ENCODE measurements at places on chromosomes 2 and 18.

- DNase-seq: no peak
These were observed 249.9 kb downstream of the DYSF start for GRCh38 chr2:71702971-71703898.

DNA sequence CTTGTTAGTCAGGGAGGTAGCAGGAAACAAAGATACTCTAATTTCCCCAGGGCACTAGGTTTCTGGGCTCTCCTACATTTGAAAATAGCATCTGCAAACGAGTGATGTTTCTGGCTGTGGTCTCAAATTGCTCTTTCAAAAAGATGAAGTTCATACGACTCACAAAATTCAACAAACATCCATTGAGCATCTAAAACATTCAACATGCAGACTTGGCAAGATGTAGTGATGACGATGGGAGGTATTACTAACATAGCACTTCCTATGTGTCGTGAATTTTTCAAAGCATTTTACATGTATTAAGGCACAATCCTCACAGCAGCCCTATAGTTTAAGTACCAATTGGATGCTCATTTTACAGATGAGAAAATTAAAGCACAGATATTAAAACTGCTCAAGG, 5.2 kb downstream of the CCBE1 start:
- no peak for DNase-seq

GRCh38 chr2:158841850-158842249, 46.7 kb downstream of the DAPL1 start:
- DNase-seq: no peak

DNA sequence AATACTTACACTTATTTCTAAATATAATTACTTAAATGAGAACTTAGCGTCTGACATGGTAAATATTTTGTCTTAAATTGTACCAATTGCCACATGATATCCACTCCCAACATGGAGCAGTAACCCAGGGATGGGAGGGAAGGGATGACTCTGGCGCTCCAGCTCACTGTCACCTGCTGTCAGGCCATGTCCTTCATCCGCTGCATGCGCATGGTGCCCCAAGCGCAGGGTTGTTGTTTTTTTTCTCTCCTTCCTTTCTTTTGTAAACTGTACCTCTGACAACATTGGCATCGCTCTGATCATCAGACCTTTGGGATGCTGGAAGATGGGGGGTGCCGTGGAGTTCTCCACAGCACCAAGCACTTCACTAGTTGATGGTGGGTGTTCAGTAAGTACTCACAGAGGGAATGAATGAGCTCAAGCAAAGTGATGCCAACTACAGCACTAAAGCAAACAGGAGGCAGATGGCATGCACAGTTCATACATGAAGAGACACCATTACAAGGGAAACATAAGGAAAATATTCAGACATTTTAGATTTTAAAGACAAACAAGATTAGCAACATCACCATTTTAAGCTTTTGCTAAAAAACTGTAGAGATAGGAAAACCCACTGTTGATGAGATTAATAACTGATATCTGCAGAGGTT, 247.8 kb downstream of the GBX2 start:
- DNase-seq: no peak

DNA sequence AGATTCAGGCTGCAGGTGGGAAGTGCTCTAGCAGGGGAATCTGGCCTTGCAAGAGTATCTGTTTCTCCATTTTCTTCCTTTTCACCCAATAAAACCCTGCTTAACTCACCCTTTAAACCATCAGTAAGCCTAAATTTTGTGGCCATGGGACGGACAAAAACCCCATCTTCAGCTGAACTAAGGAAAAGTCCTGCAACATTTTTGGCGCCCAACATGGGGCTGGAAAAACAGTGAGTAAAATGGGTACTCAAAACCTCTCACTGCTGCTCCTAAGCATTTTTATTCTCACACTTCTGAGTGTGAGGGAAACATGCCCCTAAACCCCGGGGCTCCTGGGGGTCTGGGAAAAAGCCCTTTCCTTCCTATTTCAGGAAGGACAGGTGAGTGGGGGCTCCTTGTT, 414.3 kb downstream of the ZNF804A start:
- no peak for DNase-seq

DNA sequence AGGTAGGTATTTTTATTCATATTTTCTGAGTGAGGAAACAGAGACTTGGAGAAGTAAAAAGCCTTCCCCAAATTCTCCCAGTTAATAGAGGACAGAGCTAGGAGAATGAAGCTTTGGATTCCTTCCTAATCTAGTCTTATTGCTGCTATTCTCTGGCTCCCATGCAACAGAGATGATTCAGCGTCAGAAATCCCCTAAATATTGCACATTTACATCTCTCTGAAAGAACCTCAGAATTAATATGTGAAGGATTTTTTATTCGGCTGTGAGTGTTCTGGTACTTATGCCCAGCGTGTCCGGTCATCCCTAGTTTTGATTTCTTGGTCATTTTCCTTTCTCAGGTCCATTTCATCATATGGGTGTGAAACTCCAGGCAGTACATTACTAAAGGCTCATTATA, 91.2 kb upstream of the SESTD1 start:
- no peak for DNase-seq

GRCh38 chr2:48016225-48017019, 110.1 kb upstream of the FBXO11 start:
- no peak for DNase-seq

GRCh38 chr2:197620133-197620532, 55.3 kb downstream of the RFTN2 start:
- no peak for DNase-seq

DNA sequence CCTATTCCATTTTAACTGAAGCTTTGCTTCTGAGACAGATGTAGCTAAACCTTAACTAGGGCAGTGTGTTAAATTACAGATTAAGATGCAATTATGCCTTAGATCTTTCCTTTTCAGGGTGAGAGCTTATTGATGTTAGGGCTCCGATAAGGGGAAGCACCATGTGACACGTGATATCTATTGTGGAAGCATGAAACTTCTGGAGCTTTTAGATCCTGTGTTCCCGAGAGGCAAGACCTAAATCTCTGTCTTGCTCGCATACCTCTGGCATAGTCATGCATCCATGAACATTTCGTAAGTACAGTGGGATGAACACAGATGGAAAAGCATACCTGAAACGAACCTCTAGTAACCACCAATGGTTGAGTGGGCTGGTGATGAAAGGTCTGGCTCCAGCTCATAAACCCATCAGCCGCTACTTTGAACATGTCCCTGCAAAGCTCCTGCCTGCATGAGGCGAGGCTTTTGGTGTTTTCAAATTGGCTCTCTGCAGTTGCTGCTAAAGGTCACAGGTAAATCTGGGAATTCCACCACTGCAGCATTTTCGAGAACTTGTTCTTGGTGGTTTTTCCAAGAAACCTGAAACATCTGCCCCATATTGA, 3.7 kb upstream of the NRP2 start:
- no peak for DNase-seq

- DNase-seq: no peak
These were observed 591.7 kb upstream of the DDX18 start for GRCh38 chr2:117222809-117223208.

GRCh38 chr2:40740419-40740818, 288.5 kb upstream of the SLC8A1 start:
- no peak for DNase-seq

DNA sequence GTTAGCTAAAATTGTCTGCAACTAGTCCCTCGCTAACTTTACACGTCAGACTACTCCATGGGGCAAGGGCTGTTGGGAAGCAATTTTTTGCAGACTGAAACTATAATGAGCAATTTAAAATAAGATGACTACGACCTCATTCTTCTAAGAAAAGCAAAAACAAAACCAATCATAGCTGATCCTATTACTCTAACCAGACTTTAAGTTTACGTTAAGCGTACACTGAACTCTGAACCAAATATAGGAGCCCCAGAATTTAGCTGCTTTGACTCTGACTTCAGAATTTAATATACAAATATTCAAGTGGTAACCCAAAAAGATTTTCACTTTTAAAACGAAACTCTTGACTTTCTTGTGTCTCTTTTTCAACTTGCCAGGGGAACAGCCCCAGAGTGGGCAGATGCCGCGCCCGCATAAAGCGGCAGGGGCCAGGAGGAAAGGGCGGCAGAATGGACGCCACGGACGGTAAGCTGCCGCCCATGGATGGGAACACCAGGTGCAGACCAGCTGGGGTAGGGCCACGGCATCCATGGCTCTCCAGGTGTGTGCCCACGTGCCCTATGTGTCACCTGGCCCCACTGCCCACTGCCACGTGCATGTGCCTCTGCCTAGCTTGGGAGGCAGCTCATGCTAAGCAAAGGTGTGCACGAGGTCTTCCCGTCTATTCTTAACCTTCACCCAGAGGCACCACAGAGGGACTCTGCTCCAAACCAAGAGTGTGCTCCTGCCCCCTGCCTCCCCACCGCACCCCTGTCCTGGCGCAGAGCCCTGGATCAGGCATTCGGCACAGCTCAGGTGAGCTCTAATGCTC, 217.6 kb downstream of the HDAC4 start:
- no peak for DNase-seq

GRCh38 chr2:223976635-223977226, 19.5 kb downstream of the MRPL44 start:
- no peak for DNase-seq

GRCh38 chr2:186349508-186349907, 136.6 kb upstream of the ZC3H15 start:
- no peak for DNase-seq

GRCh38 chr2:189631849-189632248, 29.4 kb upstream of the ASNSD1 start:
- DNase-seq: no peak

- DNase-seq: no peak
These were observed 1.5 kb downstream of the ADD2 start for GRCh38 chr2:70766357-70767078.

GRCh38 chr2:221641181-221641871, 69.2 kb upstream of the EPHA4 start:
- DNase-seq: no peak

- no peak for DNase-seq
These were observed 32.0 kb downstream of the ERCC3 start for GRCh38 chr2:127261804-127262406.

GRCh38 chr2:158047156-158047611, 54.5 kb upstream of the UPP2 start:
- no peak for DNase-seq

GRCh38 chr2:178523596-178524134, 43.4 kb downstream of the PLEKHA3 start:
- DNase-seq: no peak

GRCh38 chr2:167988296-167988695, 259.1 kb downstream of the STK39 start:
- no peak for DNase-seq

- no peak for DNase-seq
These were observed 12.1 kb upstream of the GBX2 start for GRCh38 chr2:236180076-236180816.

- no peak for DNase-seq
These were observed 1.2 kb upstream of the GPR39 start for GRCh38 chr2:132415256-132415914.

- no peak for DNase-seq
These were observed 302.1 kb downstream of the LPIN1 start for GRCh38 chr2:12048550-12048949.

DNA sequence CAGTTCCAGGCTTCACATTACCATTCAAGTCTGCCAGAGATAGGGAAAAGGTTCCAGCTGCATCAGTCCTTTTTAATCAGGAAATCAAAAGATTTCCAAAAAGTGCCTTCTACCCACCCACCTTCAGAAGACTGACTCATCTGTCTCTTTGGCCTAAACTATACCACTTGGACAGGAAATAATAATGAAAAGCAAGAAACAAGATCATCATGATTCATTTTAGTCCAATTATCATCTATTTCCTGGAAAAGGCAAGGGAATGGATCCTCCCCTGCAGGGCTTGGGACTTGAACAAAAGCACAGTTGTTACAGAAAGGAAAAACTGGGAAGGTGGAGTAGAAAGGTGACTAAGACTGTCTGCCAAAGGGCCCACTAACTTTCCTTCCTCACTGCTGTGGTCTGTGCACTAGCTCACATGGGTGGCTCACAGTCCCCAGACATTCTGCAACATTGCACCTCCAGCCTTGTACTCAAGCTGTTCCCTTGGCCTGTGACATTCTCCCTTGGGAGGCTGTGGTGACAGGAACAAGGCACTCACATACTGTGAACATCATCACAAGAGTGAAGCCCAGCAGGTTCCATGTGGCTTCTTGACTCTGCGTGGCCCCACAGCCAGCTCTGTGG, 75.3 kb downstream of the VSNL1 start:
- DNase-seq: no peak

DNA sequence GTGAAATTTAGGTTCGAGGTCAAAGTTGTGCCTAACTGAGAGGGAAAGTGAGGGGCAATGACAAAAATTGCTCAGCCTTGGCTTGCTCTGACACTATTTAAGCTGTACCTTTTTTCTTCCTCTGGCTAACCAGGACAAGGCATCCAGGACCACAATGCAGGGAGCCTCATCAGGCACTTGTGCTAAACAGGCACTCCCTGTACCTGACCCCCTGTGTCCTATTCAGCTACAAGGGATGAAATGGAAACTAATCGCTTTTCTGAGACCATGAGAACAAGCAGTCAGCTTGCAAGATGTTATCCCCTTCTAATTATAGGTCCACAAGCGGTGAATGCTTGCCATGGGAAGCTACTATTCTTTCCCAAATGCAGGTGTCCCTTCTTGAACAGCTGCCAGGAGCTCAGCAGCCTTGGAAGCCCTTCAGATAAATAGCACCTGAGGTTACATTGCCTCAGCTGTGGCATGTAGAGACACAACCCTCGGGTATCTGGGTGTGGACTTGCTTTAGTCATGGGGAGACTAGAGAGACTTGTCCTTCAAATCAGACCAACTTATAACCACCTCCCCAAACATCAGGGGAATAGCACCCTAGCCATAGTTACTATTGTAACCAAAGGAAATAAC, 19.1 kb upstream of the ITGA6 start:
- no peak for DNase-seq

- DNase-seq: no peak
These were observed 277.7 kb upstream of the SALL3 start for GRCh38 chr18:78701771-78702396.

- no peak for DNase-seq
These were observed 74.7 kb upstream of the PPM1B start for GRCh38 chr2:44093970-44094369.

DNA sequence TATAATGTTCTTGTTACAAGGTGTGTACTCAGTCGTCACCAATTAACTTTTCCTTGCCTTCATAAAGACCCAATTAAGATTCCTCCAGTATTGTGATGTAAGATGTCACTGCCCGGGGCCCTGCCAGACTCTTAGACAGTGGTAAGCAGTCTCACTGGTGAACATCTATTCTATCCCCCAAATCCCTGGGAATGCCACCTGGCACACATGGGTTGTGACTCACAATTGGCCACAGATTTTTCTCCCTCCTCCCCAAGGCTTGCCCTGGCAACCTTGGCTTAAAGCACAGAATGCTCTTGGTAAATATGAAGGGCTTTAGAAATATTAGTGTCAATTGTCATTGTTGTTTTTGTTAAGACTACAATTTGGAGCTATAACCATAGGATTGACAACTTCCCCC, 287.9 kb downstream of the ETAA1 start:
- no peak for DNase-seq

- no peak for DNase-seq
These were observed 562.9 kb upstream of the SETBP1 start for GRCh38 chr18:44117821-44118220.

DNA sequence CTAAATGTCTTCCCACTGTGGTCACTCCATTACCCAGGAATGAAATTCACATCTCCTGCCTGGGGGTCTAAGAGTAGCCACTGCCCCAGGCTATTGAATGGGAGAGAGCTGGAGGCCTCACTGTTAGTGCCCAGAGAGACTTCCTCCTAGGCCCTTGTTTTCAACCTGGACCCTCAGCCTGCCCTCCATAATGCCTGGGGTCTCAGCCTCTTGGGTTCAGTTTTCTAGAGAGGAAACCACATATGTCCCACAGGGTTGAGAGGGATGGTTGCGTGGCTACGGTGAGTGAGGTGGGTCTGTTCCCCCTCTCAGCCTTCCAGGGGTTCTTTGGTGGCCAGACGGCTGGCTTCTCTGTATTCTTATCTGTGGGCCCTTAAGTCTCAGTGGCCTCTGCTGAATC, 43.4 kb downstream of the SPATS2L start:
- no peak for DNase-seq
